ENCODE measurements at places on chromosomes 7 and 10.

- H3K27ac ChIP-seq: no peak overlapping the region
- H3K36me3 ChIP-seq: peaks cover 33% of the 10 kb centered on the region
- no peak overlapping the region for H3K4me3 ChIP-seq
- DNase-seq: no peak
- no peaks in the 10 kb centered on the region for H3K4me1 ChIP-seq
Observed at GRCh38 chr7:100856871-100857282, 4.4 kb downstream of the SLC12A9 start.

GRCh38 chr10:104018471-104018870 is 51.5 kb downstream of the SLK start:
- H3K27ac ChIP-seq: no peak overlapping the region
- H3K27me3 ChIP-seq: no peaks in the 10 kb centered on the region
- H3K36me3 ChIP-seq: peaks cover 6% of the 10 kb centered on the region
- no peaks in the 10 kb centered on the region for H3K4me1 ChIP-seq

GRCh38 chr10:20005638-20006037 is 189.4 kb downstream of the PLXDC2 start:
- no peak overlapping the region for H3K4me3 ChIP-seq
- H3K36me3 ChIP-seq: peaks cover 14% of the 10 kb centered on the region
- no peak for DNase-seq
- no peaks in the 10 kb centered on the region for H3K27me3 ChIP-seq
- H3K27ac ChIP-seq: no peak overlapping the region
- peaks cover 6% of the 10 kb centered on the region for H3K4me1 ChIP-seq

GRCh38 chr10:74056050-74056818 is 58.3 kb downstream of the VCL start:
- H3K4me3 ChIP-seq: no peak overlapping the region
- no peak overlapping the region for H3K27ac ChIP-seq
- H3K36me3 ChIP-seq: peaks cover 12% of the 10 kb centered on the region
- no peaks in the 10 kb centered on the region for H3K27me3 ChIP-seq
- H3K4me1 ChIP-seq: no peaks in the 10 kb centered on the region
- no peak for DNase-seq

- peaks cover 32% of the 10 kb centered on the region for H3K27me3 ChIP-seq
- H3K4me3 ChIP-seq: peak overlapping the region; percentile 46
- H3K4me1 ChIP-seq: no peaks in the 10 kb centered on the region
- no peaks in the 10 kb centered on the region for H3K36me3 ChIP-seq
Observed at GRCh38 chr10:114045136-114046086, 1.7 kb downstream of the ADRB1 start.

DNA sequence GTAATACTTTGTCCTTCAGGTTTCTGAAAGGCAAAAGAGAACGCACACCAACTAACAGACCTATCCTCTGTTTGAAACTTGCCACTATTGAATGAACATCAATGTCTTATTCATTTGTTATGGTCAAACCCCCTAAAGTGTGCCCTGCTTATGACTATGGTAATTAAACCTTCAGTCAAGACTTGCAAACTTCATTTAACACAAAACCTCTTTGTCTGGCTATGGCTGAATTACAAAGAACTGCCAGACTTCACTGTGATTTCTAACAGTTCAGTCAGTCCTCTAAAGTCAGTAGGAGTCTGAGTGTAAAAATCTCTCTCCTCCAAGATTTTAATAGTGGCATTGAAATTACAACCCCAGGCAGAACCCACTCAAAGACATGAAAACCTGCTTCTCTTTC is 702.5 kb upstream of the LRRN3 start:
- H3K36me3 ChIP-seq: no peaks in the 10 kb centered on the region
- no peak for DNase-seq
- no peaks in the 10 kb centered on the region for H3K27me3 ChIP-seq
- H3K4me1 ChIP-seq: no peaks in the 10 kb centered on the region
- no peak overlapping the region for H3K4me3 ChIP-seq

DNA sequence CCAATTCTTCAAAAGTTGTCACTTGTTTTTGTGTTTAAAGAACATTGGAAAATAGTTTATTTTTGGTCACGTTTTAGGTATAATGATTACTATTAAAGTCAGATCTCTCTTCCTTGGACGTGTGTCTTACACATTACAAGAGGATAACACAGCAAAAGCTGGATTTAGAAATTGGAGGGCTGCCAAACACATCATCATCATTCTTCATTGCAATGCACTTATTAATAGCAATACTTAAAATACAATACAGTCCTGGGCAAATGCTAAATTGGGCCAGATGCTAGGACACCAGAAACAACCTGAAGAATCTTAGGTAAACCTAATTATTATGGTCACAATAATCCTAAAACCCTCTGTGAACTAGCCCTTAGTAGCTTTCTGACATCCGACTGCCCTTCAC is 303.6 kb downstream of the DGKB start:
- no peak for DNase-seq
- no peak overlapping the region for H3K27ac ChIP-seq
- no peaks in the 10 kb centered on the region for H3K27me3 ChIP-seq
- H3K36me3 ChIP-seq: no peaks in the 10 kb centered on the region
- no peaks in the 10 kb centered on the region for H3K4me1 ChIP-seq

DNA sequence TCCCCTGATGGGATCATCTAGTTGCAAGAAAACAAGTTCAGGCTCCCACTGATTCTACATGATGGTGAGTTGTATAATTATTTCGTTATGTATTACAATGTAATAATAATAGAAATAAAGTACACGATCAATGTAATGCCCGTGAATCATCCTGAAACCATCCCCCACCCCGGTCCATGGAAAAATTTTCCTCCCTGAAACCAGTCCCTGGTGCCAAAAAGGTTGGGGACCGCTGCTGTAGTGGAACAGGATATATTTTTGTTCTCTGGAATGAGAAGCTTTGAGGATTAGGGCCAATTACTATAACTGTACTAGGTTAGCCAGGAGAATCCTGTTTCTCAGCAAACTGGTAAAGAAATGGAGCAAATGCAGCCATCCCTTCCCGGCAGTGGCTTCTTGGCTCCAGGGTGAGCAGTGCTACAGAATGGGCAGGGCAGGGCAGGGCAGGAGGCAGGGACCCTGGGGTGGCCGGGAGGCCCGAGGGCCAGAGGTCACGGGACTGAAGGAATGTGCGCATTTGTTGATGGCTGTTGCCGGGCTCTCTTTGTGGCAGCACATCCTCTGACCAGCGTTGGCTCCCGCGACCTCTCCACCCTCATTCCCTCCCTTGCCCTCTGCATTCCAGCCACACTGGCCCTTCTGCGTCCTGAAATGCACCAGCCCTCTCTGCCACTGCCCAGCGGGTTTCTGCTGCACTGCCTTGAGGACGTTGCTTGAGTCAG is 162.3 kb upstream of the NPS start:
- peak; percentile 80 for DNase-seq
- no peak overlapping the region for H3K4me3 ChIP-seq
- peaks cover 7% of the 10 kb centered on the region for H3K36me3 ChIP-seq
- H3K4me1 ChIP-seq: peaks cover 7% of the 10 kb centered on the region
- H3K27me3 ChIP-seq: no peaks in the 10 kb centered on the region

DNA sequence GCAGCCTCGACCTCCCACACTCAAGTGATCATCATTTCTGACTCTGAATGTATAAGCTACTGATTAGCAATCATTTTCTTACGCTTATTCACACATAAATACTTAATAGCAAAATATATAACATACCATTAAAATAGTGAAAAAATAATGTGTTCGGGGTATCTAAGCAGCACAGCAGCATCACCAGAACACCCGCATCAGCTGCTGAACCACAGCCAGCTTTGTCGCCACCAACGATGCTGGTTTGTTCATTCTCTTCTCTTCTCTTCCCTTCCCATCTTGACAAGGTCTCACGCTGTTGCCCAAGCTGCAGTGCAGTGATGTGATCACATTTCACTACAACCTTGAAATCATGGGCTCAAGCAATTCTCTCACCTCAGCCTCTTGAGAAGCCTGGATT is 425.1 kb upstream of the LRGUK start:
- H3K27me3 ChIP-seq: no peaks in the 10 kb centered on the region
- H3K27ac ChIP-seq: no peak overlapping the region
- H3K4me3 ChIP-seq: no peak overlapping the region
- no peaks in the 10 kb centered on the region for H3K4me1 ChIP-seq
- H3K36me3 ChIP-seq: no peaks in the 10 kb centered on the region

Data from H9 (cell line).